ENCODE measurements at places on chromosomes 5 and 9.

- no peak for DNase-seq
Measured at GRCh38 chr5:81609810-81610375, 141.0 kb downstream of the SSBP2 start.

GRCh38 chr9:18891946-18892670 is 140.9 kb downstream of the SAXO1 start:
- no peak for DNase-seq

DNA sequence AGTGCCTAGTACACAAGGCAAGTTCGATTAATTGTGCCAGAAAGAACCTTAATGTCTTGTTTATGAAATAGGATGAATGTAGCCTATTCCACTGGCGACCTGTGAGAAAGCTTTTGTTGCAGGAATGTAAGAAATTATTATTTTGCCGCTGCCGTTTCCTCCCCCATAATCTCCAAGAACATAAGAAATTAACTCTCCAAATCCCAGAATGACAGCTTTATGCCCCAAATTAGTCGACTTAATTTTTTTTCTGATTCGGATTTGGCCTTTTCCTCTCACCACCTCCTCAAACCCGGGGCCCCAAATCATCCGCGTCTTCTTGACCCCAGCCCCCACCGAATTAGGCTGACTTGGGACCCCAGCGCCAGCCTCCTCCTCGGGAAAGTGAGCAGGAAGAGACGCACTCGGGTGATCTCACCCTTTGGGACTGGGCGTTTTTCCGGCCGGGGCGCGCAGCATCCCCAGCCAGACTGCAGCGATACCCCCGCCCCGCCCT is 682 bp upstream of the SPTAN1 start:
- no peak for DNase-seq

DNA sequence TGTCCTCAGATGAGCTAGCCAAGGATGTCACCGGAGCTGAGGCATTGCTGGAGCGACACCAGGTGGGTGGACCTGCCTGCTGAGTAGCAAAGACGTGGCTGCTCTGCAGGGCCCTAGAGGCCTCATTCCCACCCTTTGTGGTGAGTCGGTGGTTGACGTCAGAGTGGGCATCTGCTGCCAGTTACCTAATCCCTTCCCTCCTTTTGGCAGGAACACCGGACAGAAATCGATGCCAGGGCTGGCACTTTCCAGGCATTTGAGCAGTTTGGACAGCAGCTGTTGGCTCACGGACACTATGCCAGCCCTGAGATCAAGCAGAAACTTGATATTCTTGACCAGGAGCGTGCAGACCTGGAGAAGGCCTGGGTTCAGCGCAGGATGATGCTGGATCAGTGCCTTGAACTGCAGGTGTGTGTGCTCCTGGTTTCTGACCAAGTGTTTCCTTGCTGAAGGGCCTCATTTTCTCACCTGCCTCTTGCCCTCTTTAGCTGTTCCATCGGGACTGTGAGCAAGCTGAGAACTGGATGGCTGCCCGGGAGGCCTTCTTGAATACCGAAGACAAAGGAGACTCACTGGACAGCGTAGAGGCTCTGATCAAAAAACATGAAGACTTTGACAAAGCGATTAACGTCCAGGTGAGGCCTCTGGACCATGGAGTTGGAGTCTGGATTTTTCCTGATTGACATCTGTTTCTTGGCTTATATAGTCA is 48.9 kb downstream of the DYNC2I2 start:
- DNase-seq, result no peak

- DNase-seq, result no peak
Measured at GRCh38 chr5:67900514-67900913, 315.0 kb upstream of the PIK3R1 start.

DNA sequence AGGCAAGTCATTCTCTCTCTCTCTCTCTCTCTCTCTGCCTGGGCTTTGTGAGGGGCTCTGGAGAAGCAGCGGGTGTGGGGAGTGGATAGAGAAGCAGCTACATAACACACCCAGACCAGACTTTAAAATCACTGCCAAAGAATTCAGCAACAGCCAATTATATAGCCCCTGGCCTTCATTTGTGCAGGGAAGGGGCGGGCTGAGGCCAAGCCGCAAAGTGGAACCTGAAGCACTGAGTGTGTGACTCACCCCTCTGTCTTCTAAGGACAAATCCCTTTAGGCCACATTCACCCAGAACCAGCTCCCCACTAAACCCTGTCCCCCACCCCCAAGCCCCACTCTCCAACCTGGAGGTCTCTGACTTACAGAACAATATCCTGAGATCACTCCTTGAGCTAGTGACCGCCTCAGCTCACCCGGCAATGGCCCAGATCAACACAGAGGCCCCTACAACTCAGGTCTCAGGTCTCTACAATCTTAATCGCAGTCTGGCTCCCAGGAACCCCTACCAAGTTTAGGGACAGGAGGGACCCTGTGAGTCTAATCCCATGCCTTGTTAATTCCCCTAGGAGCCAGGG is 6.0 kb downstream of the B4GALT1 start:
- DNase-seq, result no peak

- no peak for DNase-seq
Measured at GRCh38 chr9:38228331-38229103, 159.5 kb upstream of the SHB start.

- no peak for DNase-seq
Measured at GRCh38 chr5:118580949-118581348, 407.4 kb downstream of the DTWD2 start.

DNA sequence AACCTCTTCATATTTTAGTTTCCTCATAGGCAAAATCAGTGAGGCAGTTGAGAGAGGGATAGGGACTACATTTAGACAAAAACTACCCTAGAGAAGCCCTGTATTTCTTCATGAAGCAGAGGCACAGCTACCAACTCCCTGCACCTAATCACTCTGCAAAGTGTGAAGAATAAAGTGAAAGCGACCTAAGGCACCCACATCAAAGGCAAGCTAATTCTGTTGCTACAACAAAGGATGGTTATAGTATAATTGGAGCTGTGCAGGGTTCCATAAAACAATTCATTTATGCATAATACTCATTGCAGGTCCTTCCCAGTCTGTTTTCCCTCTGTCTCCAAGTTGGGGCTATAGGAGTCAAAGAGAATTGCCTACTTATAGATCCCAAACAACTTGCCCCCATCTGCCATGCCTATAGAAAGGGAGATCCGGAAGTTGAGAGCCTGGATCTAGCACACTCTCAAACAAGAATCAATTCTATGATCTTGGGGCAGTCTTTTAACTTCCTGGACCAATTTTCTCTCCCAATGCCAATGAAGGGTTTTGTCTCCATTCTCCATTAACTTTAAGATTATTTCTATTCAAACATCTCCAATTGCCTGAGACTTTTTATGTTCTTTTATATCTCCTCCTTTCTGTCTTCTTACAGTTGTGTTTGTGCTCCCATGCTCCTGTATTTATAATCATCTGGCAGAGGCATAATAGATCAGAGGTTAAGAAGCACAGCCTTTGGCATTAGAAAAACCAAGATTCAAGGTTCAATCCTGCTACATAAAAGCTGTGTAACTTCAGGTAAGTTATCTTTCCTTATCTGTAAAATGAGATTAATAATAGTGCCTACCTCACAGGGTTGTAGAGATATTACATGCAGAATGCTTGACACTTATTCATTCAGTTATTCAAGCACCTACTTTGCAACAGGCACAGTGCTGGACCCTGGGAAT is 56.0 kb upstream of the PTGER4 start:
- no peak for DNase-seq

- no peak for DNase-seq
Measured at GRCh38 chr5:174425271-174425963, 299.0 kb upstream of the MSX2 start.

GRCh38 chr5:151901611-151902010 is 23.0 kb downstream of the GLRA1 start:
- DNase-seq, result no peak

DNA sequence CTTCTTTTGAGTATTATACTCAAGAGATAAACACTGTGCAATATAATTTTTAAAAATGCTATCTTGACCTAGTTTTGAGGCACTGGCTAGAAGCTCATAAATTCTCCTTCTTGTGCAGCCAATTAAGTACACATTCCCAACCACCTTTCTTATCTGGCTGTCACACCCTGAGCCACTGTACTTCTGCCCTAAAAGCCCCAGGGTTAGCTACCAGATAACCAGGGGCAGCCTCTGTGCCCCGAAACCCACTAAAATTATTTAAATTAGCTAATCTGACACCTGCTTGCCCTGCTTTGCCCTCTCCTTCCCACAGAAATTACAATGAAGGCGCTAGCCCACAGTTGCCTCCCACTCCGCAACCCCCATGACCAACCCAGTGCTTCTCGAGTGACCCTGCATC is 597.3 kb upstream of the TYRP1 start:
- no peak for DNase-seq

GRCh38 chr9:123049589-123050222 is 16.2 kb downstream of the GPR21 start:
- DNase-seq, result no peak

- no peak for DNase-seq
Measured at GRCh38 chr9:98356326-98356725, 100.9 kb upstream of the TBC1D2 start.

- no peak for DNase-seq
Measured at GRCh38 chr5:65137631-65138030, 344.1 kb downstream of the ADAMTS6 start.

Measured in GM19239 (cell line).